Immature natural killer cell (primary cell): ENCODE measurements at places on chromosomes 2 and 18.

DNA sequence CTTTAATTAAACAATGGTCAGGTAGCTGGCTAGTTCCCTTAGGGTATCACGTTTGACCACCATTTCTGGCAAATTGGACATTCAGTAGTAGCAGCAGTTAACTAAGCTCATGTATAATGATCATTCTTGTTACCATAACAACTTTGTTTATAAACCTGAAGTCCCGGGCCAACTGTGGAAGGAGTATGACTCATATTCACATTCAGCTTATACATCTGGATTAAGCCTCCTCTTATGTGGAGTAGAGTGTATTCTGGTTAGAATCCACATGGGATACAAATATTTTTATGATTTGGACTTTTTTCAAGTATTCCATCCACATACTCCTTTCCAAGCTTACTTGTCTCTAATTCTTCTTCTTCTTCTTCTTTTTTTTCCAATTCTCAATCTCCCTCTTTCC, 70.3 kb upstream of the ZSWIM2 start:
- DNase-seq, result no peak

DNA sequence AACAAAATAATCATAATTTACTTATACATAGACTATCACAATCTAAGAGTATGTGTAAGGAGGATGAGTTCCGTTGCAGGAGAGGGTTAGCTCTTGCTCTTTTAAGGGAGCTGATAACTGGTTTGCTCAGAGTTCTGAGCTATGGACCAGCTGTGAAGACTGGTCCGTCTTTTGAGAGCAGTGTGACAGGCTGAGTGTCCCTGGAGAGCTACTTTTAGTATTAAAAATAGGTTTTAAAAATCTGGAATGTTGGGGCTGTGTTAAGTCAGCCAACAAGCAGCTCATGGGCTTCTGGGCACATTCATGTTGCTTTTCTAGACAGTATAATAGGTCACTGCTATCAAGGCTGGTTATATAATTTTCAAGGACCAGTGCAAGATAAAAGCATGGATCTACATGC, 41.5 kb upstream of the TMEM131 start:
- no peak for DNase-seq

GRCh38 chr2:135048122-135048521, 875 bp upstream of the MAP3K19 start:
- DNase-seq, result no peak

- no peak for DNase-seq
Measured at GRCh38 chr18:70107091-70107490, 98.4 kb downstream of the RTTN start.

- no peak for DNase-seq
Measured at GRCh38 chr2:58180635-58181034, 60.5 kb downstream of the FANCL start.

DNA sequence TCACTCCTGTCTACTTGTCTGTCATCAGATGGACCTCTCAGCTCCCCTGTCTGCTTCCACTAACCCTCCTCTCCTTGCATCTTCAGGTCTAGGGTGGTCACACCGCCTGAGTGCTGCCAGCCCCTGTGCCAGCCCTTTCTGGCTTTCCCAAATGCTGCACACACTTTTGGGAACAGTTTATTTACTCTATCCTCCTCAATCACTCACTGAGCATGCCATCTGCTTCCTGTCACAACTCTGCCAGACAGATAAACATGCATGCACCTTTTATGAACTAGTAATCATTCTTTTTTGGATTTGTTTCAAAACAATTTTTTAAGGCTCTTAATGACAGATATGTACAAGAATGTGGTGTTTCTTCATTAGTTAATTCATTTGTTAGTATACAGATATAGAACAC, 56.3 kb upstream of the CCDC195 start:
- no peak for DNase-seq

DNA sequence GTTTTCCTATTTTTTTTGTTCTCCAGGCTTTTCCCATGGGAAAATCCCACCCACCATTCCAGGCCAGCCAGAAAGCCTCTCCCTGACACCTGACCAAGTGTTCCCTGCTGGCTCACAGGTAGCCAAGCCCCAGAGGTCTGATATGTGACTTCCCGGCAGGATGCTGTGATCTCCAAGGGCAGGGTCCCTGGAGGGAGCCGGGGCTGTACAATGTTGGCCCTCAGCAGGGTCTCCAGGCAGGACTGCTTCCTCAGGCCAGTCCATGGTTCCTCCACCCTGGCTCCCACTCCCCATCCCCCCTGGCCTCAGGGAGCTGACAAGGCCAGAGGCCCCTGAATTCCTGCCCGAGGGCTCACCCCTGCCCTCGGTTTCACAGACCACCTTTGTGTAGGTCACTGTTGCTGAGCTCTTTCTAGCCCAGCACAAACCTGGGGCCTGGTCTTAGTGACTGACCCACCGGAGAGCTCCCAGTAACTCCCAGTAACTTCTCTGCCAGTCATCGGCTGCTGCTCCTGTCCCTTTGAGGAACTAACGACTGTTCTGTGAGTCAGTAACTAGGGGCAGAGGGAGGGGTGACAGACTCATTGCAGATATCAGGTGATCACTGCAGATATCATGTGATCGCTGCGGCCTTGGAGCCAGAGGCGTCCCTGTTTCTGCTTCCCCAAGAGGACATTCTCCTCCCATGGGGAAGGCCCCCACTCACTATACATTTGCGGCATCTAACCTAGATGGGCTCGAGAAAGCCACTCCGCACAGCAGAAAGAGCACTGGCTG, 38.7 kb downstream of the SDC1 start:
- no peak for DNase-seq

DNA sequence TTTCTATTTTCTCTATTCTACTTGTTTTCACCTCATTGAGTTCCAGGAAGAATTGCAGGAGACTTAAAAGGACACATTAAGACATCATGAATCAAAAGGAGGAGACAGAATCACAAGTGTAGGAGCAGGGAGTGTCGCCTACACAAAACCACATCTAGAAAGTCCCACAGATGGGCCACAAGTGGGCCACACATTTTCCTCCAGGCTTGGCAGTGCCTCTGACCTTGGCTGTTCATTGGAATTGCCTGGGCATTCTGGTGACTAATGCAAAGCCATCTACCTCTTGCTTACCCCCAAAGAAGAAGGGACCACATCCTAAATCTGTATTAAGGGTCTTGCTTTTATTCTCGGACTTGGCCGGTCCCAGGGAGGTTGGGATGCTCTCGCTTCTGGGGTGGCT, 103.6 kb downstream of the KLHL29 start:
- DNase-seq, result no peak

DNA sequence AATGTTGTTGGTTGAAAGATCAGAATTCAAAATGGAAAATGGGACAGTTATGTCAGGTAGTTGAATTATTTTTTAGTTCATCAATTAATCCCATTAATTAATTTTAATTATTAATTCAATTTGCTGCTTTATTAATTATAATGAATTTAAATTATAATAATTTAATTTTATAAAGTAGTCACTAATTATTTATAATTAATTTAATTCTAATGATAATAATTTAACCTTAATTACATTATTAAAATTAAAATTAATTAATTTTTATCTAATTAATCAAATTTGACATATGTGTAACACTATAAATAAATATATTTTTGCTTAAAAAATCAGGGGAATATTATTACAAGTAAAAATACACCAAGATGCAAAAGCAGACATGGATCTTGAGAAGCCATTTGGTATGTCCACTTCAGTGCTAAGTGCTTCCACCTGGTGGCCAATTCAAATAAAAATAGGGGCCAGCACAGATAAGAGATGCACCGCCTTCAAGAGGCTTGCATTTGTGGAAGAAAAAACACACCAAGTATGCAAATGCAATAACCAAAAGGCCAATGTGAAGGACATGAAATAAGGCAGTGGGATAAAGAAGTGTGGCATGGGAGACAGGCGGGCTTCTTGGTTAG, 73.2 kb downstream of the MBP start:
- peak; percentile 51 for DNase-seq
